MM.1S (cell line): ENCODE measurements at places on chromosomes 4 and X.

- no peaks in the 10 kb centered on the region for H3K36me3 ChIP-seq
- H3K4me1 ChIP-seq: no peaks in the 10 kb centered on the region
- H3K27me3 ChIP-seq: no peaks in the 10 kb centered on the region
- no peak for DNase-seq
Observed at GRCh38 chrX:55030271-55031205, at the start of gene ALAS2. Gene ALAS2, minus strand, starts transcription at chrX:55030977. Its CDS starts 4,977 bp downstream, at chrX:55026000.

- no peak for DNase-seq
- peaks cover 4% of the 10 kb centered on the region; the same call in 1 of the 2 replicates for H3K4me1 ChIP-seq
- no peaks in the 10 kb centered on the region for H3K36me3 ChIP-seq
- H3K27me3 ChIP-seq: no peaks in the 10 kb centered on the region
- H3K4me3 ChIP-seq: no peak overlapping the region
Observed at GRCh38 chr4:118348886-118349285, 3.9 kb downstream of the PRSS12 start.

DNA sequence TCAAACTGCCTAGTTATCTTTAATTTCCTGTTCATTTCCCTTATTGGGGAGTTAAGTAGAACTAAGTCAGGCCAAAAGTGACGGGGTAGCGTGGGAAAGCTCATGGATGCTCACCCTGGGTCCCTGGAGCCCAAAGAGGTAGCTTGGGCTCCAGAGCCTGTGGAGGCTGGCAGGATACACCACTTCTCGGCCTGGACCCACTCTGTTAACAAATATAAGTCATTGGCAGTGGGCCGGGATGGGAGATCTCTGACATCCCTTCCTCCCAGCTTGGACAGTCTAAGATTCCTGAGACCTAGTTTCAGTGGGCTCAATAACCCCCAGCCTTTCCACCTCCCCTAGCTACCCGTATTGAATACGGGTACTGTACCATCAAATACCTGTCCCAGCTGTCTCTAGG, 106.1 kb downstream of the EFNB1 start:
- no peaks in the 10 kb centered on the region for H3K4me1 ChIP-seq
- H3K36me3 ChIP-seq: no peaks in the 10 kb centered on the region
- no peaks in the 10 kb centered on the region for H3K27me3 ChIP-seq

DNA sequence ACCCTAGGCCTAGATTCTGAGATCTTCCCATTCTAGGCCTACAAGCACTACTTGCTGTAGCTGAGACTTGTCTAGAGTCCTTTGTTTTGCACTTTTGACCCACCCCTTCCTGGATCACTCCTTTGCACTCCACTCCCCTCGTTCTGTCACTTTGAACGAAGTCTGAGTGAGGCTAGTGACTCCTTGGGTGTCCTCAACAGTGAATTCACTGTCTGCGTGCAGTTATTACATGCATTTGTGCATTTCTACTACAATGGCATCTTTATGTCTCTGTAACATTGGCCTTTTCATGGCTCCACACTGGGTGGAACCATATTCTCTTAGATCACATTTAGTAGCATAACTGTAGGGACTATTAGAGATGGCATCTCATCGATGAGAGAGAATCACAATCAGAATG, 50.5 kb downstream of the OCRL start:
- H3K27me3 ChIP-seq: no peaks in the 10 kb centered on the region
- no peak overlapping the region for H3K27ac ChIP-seq
- no peaks in the 10 kb centered on the region for H3K36me3 ChIP-seq
- DNase-seq: no peak

DNA sequence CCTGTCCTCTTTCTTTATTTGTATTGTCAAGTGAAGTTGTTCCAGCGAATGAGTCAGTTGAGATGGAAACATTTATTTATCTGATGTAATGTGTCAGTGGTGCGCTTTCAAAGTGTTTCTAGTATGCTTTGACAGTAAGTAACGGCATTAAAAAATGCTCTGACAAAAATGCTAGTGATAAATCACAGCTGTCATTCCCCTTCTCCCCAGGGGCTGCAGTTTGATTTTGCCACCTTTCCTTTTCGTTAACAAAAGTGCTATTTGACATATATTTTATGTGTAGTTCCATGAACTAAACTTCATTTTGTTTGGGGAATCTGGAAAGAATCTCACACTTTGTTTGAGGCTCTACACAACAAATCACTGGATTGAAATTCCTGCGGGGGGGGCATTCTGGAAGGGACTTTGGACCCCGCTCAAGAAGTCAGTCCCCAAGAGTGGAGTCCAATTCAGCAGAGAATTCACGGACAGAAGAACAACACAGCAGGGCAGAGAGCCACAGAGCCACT, 7.6 kb upstream of the TBC1D19 start:
- H3K36me3 ChIP-seq: no peaks in the 10 kb centered on the region
- no peak for DNase-seq
- H3K27ac ChIP-seq: no peak overlapping the region
- no peaks in the 10 kb centered on the region for H3K4me1 ChIP-seq
- no peak overlapping the region for H3K4me3 ChIP-seq
